ENCODE measurements at places on chromosomes 3 and 15.

- DNase-seq: no peak
Measured at GRCh38 chr3:149454746-149455145, 19.8 kb upstream of the TM4SF4 start.

GRCh38 chr3:108021533-108021932 lies 69.3 kb downstream of the CD47 start:
- no peak for DNase-seq

DNA sequence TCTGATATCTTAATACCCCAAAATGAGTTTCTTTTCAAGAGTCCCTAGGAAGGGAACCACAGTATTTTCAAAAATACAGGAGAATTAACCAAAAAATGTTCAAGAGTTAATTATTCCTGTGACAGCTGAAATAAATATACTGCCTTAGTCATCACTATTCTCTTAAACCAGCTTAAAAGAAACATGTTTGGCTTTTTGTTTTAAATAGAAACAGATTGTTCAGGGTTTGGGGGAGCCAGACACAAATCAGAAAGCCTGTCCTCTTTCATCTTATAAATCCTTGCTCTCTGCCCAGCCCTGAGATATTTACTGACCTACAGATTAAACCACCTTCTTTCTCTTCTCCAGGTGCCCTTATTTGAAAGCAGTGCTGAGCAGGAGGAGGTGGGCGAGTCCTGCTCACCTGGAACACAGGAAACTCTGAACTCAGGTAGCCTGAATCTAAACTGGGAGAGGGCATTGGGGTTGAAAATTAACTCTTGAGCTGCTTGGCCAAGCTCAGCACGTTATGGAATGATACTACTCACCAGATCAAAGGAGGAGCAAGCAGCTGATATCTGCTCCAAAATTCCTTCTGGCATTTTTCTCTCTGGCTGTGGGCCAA lies 84.1 kb upstream of the SPRED1 start:
- no peak for DNase-seq

DNA sequence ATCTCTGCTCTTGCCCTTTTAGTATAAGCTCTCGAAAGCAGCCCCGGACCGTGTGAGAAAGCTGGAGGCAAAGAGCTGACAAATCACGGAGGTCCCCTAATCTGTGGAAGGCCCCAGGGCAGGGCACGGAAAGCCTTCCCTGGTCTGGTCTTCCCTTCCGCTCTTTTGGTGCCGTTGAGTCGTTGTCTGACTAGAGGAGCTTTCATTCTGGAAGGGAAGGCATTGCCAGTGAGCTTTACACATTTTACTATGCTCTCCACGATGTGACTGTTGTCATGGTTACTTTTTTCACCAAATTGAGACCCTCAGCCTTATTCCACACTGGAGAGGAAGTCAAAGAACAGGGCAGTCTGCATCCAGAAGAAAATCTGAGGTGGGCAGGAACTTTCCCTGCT lies 71.7 kb downstream of the CYP19A1 start:
- DNase-seq: no peak

- DNase-seq: no peak
Measured at GRCh38 chr3:130800829-130801228, 54.2 kb upstream of the PIK3R4 start.

DNA sequence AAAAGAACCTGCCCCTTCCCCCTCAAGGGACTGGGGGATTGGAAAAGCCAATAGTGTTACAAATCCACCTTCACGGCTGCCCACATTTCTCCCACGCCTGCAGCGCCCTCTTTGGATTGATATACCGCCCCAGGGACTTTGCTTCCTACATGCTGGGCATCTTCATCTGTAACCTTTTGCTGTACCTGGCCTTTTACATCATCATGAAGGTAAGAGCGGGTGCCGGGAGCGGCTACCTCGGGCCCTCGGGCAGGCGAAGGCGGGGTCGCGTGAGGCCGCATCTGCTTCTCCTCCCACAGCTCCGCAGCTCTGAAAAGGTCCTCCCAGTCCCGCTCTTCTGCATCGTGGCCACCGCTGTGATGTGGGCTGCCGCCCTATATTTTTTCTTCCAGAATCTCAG lies 73.1 kb downstream of the USF3 start:
- DNase-seq: no peak

DNA sequence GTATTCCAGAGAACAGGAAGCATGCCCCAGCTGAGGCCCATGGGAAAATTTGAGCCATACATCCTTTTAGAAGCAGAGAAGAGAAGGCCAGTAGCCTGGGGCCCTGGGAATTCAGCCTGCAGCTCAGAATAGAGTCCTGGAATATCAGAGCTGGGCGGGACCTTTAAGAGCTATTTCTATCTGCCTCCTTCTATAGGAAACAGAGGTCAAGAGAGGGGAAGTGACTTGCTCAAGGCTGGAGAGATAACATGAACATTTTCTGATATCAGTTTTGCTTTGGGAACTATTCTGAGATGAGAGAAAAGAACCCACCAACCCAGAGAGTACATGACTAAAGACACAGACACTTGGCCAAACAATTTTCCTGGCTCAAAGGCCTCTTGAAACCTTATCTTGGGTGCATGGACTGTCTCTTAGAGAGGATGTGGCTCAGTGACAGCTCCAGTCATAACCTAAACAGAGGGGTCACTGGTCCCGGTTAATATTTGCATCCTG lies 26.0 kb downstream of the MASP1 start:
- no peak for DNase-seq

- DNase-seq: no peak
Measured at GRCh38 chr3:48688032-48688736, 2.5 kb upstream of the NCKIPSD start.

DNA sequence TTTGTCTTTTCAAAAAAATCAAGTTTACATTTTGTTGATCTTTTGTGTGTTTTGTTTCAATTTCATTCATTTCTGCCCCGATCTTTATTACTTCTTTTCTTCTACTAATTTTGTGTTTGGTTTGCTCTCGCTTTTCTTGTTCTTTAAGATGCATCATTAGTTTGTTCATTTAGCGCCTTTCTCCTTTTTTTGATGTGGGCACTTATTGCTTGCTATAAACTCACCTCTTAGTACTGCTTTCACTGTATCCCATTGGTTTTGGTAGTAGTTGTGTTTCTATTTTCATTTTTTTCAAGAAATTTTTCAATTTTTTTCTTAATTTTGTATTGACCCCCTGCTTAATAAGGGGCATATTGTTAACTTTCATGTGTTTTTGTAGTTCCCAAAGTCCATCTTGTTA lies 34.4 kb downstream of the PRKCI start:
- DNase-seq: no peak

DNA sequence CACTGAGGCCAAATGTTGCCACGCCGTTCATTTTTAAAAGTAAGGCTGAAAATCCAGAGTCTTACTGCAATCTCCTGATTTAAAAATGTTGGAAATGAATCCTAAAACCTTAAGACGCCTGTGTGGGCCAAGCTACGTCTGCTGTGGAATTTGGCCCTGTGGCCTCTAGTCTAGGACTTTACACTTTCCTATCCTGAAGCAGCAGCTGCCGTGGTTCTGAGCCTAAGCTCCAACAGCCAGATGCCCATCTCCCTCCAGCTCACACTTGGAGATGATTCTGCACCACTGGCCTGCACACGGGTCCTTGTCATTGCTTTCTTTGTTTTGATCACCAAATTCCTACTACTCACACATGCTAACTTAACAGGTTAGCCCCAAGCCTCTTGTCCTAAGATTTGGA lies 286.4 kb upstream of the LYSMD4 start:
- no peak for DNase-seq

DNA sequence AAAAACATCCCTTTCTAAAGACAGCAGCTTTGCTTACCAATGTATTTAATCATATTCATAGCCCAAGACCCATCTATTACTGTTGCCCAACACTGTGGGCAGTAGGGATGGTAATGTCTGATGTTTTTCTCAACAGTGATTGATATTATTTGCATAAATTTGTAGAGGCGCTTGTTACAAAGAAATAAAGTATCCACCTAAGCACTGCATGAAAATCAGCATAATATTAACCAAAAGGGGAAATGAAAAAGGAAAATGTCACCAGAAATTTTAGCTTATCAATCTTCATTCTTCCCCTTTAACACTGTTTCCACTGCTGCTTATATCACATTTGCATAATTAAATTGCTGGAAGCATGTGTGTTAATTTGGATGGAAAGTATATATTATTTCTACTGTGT lies 140.5 kb downstream of the CTNNB1 start:
- no peak for DNase-seq

DNA sequence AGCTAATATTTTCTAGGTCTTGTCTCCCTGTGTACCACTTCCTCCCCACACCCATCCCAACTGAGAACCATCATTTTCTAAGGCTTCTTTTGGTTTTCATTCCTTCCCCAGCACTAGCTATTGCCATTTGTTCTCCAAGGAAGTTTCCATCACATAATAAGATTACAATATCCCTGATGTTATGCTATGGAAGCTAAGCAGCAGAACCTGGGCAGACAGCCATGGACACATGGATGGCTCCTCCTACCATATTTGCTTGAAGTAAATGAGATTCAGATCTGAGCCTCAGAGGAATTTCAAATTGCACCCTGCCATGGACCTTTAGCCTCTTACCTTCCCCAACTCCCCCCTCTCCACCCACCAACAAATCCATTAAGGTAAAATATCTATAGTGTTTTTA lies 31.5 kb downstream of the GASK1A start:
- DNase-seq: no peak

GRCh38 chr3:161263057-161263456 lies 41.9 kb downstream of the NMD3 start:
- peak; percentile 52 for DNase-seq

DNA sequence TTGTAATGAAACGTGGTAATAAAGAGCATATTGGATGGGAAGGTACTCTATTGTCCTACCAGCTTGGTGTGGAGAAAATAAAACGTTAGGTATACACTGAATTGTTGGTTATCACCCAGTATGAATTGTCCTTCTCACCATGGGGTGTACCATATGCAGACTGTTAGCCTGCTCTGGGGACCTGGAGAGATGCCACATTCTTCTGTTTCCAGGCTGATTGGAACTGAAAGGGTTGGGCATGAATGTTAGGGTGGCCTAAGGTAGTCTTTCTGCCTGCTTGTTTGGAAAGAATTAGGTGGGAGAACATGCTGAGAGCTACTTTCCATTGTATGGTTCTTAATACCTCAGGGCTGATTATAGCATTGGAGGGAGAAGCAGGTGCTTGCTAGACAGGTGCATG lies 340.6 kb downstream of the PTPRG start:
- DNase-seq: no peak

DNA sequence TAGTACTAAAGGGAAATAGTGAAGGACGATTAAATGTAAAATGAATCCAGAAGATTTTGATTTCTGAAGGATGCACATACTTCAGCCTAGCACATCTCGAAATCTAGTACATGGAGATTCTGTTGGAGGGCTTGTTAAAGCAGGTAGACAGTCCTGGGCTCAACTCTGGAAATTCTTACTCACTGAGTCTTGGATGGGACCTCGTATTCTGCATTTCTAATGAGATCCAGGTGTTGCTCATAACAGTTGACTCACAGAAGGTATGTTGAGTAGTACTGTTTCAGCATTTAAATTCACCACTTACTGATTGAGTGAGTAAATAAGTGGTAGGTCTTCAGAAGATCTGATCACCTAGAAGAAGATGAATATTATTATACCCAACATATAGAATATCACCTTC lies 623.4 kb upstream of the SGO1 start:
- DNase-seq: no peak

DNA sequence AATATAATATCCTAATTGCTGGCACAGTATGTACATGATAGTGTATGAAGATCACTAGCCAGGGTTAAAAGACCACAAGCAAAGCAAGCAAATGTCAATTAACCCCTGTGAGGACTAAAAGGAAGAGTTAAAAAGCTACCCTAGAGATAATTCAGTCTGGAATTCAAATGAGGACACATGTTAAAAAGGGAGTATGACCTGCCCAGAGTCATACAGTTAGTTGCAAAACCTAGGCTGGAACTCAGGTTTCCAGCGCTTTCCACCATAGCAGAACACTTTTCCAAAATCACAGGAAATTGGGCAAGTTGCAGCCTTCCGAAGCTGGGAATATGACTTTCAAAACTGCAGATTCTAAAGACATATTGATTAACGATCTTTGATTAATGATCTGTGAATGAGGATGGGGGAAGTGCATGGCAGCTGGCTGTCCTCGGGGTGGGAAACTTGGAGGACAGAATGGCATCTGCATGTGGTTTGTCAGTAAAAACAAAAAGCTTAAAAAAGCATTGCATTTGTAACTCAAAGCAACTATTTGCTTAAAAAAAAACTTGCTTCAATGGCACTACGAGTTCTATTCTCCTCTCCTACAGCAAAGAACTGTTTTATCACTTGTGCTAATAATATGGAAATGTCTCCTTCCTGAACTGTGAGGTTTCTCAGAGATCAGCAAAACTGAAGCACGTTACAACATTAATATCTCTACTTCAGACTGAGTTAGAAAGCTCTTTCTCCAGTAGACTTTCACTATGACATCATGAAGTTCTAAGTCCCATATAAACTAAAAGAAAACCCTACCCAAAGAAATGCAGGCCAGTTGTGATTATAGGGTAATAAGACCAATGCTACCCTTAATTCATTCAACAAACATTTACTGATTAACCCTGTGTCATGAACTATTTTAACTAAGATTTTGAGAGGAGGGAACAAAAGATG lies 46.2 kb downstream of the IGSF11 start:
- no peak for DNase-seq

- DNase-seq: no peak
Measured at GRCh38 chr3:160810362-160811236, 54.6 kb downstream of the PPM1L start.

DNA sequence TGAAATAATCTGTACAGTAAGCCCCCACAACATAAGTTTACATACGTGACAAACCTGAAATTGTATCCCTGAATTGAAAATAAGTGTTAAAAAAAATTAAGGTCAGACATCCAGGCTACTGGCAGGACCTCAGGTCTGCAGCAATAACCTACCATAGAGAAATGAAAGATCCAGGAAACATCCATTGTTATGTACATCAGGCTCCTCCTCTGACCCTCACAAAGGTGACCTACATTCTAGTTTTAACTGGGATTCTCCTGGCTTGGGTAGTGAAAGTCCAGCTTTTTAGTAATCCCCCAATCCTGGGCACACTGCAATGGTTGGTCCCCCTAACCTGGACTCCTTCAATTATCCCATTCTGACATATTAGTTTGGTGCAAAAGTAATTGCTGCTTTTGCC lies 749.6 kb upstream of the LMCD1 start:
- DNase-seq: no peak

GRCh38 chr3:183745300-183746098 lies 47.9 kb downstream of the YEATS2 start:
- no peak for DNase-seq

DNA sequence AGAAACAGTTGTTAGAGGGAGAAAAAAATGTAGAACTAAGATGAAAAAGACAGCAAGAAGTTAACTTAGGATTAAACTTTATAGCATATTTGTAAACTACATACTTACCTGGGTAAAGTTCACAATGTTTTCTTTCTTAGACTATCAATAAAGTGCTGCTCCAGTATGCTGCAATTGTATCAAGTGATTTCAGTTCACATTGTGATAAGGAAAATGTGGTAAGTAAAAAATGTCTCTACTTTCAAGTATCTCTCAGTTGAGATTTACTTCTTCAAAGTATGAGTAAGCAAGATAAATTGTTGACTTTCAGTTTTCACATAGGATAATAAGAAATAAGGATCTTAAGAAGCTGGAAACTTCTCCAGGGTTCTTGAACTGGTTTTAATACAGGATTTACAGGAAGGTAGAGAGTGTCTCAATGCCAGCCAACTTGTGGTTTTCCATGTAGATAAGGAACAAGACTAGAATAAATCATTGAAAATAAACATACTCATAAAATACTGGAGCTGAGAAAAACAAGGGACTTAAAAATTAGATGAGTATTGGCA lies 528.8 kb downstream of the UNC13C start:
- no peak for DNase-seq

- no peak for DNase-seq
Measured at GRCh38 chr3:23712656-23713559, 92.8 kb upstream of the UBE2E1 start.

GRCh38 chr3:113265231-113265630 lies 53.9 kb downstream of the BOC start:
- DNase-seq: no peak

Measured in HL-60 (cell line).